Gastroesophageal sphincter (tissue), 4 donors: ENCODE measurements at places on chromosomes 1 and 21.

GRCh38 chr1:58768191-58768731, 15.6 kb downstream of the JUN start:
- ATAC-seq: no peak

DNA sequence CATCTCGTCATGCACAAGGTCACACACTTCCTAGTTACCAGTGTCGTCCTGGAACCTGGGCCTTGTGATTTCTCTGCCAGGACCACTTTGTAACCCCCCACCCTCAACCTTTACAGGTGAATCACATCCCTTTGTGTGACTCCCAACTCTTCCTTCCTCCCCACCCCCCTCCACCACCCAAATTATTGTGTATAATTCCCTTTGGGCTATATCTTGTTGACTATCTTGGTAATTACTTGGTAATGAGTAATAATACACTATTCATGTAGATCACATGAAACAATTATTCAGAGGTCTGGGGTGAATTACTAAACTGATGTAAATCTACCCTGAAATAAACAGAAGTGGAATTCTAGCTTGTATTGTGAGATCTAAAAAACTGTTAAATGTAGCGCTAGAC, 1.7 kb downstream of the KCNK1 start:
- ATAC-seq: no peak

DNA sequence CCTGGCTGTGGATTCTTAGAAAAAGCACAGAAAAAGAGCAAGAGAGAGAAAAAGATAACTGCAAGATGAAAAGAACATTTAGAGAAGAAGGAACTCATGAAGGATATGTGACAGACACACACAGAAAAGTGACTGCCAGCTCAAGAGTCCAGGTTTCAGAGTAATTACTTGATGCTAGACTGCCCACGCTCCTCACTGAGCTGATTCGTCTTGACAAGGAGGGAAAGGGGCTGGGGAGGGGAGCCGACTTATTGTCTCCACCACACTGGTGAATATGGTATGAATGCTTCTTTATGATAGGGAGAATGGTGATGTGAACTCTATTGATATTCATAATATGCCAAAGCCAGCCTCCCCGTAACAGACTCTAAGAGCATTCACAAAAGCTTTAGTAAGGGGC, 140.4 kb downstream of the BRINP2 start:
- no peak for ATAC-seq

DNA sequence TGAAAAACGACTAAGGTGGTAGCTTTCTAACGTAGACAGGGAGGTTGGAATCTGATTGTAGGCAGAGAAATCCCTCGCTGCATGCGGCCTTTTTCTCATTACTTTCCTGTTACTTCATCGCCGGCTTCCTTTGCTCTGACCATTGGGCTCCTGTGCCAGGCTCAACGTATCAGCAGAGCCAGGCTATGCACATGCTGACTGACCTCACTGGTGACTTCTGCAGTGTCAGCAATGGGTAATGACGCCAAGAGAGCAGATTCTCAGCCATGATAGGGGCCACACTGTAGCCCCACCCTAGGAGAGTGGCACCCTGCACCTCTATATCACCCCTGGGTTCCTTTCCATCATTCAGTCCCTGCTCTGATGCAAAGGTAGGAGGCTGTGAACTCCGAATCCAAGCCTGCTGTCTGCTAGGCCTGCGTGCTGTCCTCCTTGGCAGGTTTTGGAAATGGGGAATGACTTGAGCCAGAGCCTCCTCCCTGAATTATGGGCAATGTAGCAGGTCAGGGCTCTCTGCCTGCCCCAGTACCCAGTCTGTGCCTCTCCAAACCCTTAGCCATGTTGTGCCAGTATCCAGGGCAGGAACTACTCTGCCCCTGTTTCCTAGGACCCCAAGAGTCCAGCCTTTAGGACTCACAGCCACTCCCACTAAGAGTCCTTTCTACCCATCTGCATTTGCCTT, 11.4 kb downstream of the PPFIA4 start:
- no peak for ATAC-seq

DNA sequence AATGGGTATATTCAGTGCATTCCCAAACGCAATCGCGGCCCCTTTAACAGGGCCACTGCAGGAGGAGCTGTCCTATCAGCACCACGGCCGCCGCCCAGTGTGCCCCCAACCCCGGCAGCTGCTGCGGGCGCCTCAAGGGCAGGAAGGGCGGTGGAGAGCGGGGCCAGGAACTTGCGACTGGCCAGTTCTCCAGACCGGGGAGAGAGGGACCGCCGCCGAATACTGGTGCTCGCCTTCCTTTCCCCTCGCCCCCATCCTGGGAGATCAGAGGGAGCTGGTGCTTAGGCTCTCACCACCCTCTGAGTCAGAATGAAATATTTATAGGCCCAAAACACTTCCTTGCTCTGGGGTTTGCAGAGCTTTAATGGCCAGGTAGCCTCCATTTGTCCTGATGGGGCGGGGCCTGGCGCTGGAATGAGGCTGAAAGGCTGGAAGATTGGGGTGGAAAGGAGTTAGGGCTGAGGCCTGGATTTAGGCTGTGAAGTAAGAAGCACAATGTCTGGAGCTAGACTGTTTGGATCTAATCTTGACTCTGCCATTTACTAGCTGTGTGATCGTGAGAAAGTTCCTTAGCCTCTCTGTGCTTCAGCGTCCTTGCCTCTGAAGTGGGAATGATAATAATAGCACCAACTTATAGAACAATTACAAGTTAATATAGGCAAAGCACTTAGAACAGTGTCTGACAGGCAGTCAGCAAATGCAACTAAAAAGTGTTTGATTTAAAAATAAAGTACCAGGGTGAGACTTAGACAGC, 75.5 kb downstream of the NAV1 start:
- ATAC-seq: no peak

DNA sequence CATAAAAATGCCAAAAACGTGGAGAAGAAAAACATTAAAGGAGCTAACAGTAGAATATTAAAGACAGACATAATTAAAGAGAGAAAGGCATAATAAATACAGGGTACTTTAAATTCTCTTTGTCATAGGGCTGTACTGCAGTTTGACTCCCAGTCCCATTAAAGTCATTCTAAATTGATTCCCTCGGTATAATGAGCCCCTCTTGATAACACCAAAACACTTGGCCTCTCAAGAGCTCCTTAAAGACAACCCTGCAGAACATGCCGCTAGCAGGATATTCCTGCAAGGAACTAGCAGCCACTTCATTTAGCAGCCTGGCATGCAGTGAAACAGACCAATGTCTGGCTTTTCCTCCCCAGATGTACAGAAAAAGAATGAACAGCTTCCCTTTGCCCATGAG, 273.8 kb upstream of the ESRRG start:
- no peak for ATAC-seq

DNA sequence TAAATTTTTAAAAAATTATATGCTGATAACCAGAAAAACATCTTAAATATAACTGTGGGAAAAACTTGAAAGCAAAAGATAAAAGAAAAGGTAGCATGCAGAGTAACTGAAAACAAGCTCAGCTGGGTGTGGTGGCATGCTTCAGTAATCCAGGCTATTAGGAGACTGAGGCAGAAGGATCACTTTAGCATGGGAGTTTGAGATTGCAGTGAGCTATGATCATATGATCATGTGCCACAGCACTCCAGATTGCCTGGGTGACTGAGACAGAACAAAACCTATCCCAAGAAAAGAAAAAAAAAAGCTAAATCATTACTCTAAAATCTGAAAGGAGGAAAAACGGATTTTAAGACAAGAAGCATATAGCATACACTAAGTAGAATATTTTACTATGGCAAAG, 1624.0 kb downstream of the AMY1C start:
- no peak for ATAC-seq

GRCh38 chr1:87702455-87702854, 373.8 kb downstream of the LMO4 start:
- no peak for ATAC-seq

DNA sequence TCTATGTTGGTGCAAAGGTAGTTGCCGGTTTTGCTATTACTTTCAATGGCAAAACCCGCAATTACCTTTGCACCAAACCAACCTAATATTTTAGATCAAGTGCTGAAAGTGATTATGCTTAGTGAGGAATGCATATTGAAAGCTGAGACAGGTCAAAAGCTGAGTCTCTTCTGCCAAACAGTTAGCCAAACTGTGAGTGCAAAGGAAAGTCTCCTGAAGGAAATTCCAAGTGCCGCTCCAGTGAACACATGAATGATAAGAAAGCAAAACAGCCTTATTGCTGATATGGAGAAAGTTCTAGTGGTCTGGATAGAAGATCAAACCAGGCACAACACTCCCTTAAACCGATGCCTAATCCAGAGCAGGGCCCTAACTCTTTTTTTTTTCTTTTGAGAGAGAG, 83.1 kb upstream of the ERRFI1 start:
- ATAC-seq: no peak

DNA sequence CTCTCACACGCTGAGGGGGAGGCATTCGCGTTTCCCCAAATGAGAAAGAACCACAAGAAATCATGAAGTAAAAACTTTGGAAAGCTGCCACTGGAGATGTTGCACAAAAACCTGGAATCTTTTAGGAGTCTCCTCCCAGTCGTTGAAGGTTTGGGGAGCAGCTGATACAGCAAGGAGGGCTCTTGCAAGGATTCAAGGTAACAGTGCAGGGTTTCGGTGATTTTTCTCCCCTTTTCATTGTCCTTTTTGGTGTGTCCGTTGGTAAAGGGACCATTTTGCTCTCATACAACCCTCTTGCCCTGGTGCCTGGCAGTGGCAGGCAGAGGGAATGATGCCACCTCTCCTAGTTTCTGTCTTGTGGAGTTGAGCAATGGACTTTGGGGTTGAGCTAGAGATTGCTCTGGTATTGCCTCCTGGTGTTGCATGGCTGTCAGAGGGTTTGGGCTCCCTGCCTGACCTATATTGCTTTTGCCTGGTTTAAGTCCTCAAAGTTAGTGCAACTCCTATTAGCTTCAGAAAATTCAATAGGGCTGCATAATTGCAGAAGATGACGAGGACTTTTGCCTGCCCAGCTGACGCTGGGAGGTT, 872 bp downstream of the BRINP2 start:
- ATAC-seq: no peak

DNA sequence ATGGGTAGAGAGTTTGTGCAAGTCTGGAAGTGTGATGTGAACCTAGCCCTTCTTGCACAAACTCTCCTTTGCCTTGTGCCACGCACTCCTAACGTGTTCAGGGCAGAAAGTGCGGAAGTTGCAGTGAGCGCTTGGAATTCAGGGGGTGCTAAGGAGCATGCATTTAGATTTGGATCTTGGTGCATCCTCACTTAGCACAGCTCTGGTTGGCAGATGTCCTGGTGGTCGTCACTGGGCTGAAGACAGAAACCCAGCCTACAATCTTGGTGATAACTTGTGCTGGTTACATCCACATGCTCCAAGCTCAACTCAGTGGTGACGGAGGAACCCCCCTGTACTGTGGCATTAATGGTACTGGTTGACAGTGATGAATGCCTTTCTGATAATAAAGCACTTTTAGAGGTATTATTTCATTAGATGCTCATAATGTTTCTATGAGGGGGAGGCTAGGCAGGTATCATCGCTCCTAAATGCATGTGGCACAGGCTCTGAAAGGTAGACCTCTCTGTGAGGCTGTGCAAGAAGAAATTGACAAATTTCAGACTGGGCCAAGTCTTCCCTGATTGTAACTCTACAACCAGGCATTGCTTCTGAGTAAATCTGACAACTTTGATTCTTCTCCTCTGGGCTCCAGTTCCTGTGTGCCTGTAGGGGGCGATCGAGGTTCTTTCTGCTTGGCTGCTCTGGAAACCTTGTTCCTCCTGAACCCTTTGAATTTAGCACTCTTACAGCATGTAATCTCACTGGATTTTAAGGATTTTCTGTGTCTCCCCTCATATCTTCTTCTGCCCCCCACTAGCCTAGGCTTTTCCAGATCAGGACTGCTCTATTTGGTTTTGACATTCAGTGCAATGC, 40.6 kb downstream of the MAPKAPK2 start:
- no peak for ATAC-seq

DNA sequence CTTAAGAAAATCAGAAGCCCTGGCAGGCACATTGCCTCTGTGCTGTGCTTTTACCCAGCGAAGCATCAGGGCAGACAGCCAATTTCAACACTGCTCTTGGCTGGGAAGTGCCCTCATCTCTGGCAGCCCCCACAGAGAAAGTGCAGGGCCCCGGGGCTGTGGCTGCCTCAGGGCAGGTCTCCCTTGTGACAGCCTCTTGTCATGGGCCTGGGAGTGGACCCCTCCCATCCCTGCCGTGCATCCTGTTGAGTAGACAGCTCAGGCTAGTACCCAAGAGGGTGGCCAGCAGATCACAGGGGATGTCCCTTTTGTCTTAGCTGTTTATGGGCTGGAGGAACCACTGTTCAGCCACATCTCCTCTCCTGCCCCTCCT, 23.3 kb downstream of the TTC34 start:
- ATAC-seq: no peak

GRCh38 chr21:39616211-39616772, 3.6 kb downstream of the B3GALT5 start:
- ATAC-seq: no peak

DNA sequence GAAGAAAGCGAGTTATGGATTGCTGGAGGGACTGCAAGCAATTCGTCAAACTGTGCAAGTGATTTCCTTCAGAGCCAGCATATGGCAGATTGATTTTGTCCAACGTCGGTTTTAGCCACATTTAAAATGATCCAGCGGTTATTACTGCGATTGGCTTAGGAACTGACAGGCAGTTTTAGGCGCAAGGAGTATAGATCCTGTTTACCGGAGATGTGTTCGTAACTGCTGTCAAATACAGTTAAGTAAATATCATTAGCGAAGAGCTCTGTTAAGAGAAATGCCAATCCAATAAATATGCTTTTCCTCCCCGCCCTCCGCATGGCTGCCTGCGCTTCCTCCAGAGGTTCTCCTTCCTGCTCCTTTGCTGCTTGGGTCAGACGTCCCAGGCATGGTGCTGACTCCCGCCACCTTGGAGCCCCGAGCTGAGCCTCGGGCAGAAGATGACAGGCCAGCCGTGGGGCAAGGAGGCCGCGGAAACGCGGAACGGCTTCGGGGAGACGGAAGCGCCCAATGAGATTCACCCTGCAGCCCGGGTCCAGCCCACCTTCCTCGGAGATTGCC, 9.4 kb upstream of the BARHL2 start:
- ATAC-seq: no peak

DNA sequence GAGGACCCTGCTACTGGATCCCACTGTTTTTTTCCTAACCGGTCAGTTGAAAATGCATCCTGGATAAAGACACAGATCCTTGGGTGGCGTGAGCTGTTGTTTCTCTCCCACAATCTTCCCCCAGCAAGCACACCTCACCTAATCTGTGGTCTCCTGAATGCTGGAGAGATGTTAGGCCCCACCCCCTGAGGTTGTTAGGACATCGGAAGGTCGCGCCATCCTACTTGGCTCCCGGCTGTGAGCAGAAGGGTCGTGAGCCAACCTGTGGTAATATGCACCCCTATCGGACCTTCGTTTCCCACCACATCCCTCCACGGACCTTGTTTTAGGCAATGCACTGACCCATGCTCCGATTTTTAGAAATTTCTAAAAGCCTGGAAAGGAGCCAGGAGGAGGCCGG, 89.9 kb upstream of the IPO9 start:
- peak; percentile 33 for ATAC-seq
